ENCODE measurements at places on chromosomes 1 and 21. TPM values are rescaled to one million over a fixed set of nuclear protein-coding genes. Genes with fewer than 3 reads are reported as not detected.

DNA sequence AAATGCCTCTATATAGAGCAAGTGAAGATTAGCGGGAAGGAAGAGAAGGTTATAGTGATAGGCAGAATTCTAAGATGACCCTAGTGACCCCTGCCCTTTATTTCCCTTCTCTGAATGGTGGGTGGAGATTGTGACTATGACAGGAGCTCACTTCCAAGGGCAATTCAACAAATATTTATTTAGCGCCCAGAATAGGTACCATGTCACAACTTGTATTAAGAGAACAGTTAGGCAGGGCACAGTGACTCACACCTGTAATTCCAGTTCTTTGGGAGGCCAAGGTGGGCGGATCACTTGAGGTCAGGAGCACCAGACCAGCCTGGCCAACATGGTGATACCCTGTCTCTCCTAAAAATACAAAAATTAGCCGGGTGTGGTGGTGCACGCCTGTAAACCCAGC is 236.0 kb upstream of the POGK start:
- DNase-seq: no peak

GRCh38 chr1:83978056-83978455 is 20.9 kb downstream of the TTLL7 start:
- DNase-seq: no peak

DNA sequence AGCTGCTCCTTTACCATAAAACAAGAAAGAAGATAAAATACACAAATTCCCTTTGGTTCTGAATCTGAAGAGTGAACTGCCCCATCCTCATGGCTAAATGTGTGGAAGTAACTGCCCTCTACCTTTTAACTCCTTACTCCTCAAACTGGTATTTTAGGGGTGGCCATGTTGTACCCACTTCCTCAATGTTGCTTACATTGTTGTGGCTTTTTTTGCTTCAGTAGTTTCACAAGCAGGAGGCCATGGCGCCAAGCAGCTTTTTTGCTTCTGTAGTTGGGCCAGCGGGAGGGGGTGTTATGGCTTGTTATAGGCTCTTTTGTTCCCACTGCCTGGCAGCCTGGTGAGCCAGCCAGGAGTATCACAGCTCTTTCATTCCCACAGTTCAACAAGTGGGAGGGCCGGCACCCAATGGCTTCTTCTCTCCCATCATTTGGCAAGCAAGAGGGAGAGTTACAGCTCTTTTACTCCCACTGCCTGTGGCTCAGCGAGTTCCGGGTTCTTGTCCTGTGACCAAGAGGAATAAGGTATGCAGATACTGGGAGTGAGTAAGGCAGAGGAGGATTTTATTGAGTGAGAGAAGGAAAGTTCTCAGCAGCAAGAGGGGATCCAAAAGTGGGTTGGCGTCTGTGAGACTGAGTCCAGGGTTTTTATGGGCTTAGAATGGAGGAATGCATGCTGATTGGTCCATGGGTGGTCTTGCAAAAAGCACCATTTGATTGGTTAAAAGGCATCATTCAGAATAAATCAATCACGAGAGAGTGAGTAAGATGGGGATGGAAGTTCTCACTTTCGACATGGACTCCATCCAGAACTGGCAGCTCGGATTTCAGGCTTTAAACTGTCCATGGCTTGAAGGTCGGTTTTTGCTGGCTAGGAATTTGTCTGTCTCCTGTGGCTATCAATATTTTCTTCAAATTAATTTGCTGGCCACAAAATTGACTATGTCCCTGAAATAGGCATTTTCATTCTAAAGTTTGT is 429.6 kb downstream of the HLX start:
- DNase-seq: no peak

GRCh38 chr1:159113596-159114433 is 37.2 kb upstream of the AIM2 start:
- DNase-seq: no peak

Gene FAM78B
- total RNA-seq: 0.27 TPM

GRCh38 chr1:203152158-203153034 is 23.2 kb downstream of the MYBPH start:
- DNase-seq: peak; percentile 39

DNA sequence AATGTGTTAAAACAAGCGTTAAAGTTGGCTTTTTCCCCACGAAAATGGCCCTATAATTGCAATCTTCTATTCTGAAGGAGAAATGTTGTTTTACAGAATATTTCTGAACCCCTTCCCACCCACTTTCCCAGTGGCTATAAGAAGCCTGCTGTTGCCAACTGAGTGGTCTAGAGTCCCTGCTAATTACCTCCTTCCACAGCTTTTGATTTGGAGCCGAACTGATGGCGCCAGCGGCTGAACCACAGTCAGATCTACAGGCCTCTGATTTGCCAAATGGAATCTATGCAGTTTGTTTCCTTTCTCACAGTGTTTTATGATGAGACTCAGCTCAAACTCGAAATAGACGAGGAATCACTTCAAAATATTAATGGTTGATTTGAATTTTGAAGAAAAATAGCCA is 76.0 kb upstream of the C1orf105 start:
- no peak for DNase-seq
